ENCODE measurements at places on chromosomes 2 and 18.

DNA sequence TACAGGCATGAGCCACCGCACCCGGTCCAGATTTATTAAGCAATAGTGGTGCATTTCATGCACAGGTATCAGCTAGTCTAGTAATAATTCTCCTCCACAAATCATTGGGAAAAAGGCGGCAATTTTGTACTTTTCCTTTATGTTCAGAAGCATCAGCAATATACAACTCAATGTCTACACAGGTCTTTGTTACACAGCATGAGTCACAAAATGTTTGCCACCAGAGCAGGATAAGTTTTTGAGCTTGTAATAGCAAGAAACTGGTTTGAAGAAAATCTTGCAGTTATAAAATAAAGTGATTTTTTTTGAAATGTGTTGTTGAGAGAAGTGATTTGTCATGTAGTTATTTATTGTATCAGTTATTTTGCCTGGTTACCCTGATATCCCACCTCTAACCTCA lies 4.8 kb upstream of the ITPRIPL1 start:
- DNase-seq: no peak

DNA sequence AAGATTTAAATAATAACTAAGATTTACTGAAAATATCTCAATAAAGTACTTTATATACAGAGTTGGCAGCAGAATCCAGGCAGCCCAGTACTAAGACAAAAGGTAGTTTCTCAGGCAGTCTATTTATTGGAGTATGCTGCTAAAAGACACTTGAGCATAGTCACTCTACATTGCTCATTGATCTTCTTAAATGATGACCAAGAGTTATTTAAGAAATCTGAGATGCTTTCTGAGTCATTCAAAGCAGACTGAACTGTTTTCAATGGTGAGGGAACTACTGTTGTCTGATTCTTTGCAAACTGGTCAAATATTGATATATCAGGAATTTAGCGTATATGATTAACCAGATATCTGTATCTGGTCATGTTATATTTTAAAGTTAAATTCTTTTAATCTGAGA lies 133.6 kb downstream of the PHLPP1 start:
- no peak for DNase-seq

DNA sequence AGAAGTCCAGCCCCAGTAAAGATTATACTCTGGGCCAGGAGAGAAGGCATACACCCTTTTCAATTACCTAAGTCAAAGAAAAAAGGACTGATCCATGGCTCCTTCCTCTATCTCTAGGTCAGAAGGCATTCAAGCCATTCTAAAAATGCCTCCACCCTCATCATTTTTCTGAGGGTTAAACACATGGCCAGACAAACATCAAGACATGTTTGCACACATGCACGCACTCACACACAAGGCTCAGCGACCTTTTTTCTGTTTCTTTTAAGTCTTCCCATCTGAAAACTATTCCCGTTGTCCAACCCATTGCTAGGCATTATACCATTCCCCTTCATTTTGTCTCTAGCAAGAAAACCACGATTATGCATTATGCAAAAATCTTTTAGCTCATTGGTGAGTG lies 126.6 kb downstream of the EN1 start:
- DNase-seq: no peak

DNA sequence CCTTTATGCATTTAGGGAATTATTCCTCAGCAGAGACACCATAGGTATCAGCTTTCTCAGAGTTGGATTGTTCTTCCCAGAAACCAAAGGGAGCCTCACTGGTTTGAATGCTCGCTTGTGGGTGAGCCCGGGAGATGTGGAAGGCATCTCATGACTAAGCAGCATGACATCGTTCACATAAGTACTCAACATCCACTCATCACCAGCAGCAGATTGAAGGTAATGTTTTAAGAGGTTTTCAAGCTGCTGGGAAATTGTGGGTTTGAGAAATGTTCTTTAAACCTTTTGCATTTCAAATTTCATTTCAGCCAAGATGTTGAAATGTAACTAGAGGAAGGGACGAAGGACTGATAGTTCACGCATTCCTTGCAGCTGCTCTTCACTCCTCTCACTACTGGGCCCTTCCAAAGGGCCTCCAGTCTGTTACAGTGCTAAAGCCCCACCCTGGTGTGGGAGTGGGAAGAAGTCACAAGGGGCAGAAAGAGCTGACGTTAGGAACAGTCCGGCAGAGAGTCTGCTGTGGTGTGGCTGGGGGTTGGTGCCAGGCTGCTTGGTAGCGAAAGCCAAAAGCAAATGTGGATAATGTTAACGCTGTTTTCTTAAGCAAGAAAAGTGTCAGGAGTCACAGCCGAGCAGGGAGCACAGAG lies 324.5 kb upstream of the EPHA4 start:
- DNase-seq: no peak

- DNase-seq: no peak
Measured at GRCh38 chr18:57841568-57841967, 38.5 kb upstream of the ATP8B1 start.

DNA sequence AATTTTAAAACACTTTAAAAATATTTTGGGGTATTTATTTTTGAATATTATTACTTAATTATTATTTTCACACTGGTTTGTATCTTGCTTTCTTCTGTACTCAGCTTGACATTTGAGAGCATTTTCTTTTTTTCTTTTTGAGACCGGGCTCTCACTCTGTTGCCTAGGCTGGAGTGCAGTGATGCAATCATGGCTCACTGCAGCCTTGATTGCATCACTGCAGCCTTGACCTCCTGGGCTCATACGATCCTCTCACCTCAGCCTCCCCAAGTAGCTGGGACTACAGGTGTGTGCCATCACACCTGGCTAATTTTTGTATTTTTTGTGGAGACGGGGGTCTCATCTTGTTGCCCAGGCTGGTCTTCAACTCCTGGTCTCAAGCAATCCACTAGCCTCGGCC lies 79.9 kb upstream of the DLX2 start:
- no peak for DNase-seq

DNA sequence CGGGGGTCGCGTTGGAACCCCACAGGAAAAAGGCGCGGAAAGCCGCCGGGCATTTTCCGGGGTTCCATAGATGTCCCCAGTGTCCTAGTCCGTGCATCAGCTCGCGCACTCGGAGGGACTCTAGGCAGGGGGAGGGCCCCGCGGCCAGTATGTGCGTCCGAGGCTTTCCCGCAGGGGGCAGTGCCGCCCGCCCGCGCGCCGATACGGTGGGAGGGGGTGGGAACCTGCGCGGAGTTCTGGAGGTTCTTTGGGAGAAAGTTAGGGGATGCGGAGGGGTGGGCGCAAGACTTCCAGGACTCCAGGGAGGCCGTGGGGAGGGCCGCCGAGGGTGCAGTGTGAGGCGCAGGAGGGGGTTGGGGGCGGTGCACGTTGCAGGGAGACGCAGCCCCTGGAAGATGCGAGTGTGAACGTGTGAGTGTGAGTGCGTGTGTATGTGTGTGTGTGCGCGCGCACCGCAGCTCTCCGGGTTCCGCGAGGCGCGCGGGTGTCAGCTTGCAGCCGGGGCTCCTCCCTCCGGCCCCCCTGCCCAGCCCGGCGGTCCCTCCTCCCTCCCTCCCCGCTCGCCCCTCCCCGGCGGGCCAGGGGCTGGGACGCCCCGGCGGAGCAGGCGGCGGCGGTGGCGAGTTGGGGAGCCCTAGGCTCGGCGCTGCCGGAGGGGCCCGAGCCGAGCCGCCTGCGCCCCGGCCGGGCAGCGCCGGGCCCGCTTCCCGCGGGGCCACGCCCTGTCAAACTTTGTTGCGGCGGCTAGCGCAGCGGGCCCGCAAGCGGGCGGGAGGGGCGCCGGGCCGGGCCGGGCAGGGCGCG lies at the start of gene TCF7L1:
Gene TCF7L1 (plus strand): TSS at position 559 of the 804 bp plus-strand sequence. CDS start 293 bp downstream, outside the sequence.
- DNase-seq: no peak

GRCh38 chr18:519019-519879 lies 18.7 kb upstream of the COLEC12 start:
- DNase-seq: no peak

DNA sequence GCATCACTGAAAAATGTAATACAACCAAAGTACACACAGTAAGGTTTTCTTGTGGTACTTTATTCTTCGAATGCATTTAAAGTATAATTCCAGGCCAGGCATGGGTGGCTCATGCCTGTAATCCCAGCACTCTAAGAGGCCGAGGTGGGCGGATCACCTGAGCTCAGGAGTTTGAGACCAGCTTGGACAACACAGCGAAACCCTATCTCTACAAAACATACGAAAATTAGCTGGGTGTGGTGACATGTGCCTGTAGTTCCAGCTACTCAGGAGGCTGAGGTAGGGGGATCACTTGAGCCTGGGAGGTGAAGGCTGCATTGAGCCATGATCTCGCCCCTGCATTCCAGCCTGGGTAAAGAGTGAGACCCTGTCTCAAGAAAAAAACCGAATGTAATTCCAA lies 3.9 kb upstream of the TTC39C start:
- no peak for DNase-seq

DNA sequence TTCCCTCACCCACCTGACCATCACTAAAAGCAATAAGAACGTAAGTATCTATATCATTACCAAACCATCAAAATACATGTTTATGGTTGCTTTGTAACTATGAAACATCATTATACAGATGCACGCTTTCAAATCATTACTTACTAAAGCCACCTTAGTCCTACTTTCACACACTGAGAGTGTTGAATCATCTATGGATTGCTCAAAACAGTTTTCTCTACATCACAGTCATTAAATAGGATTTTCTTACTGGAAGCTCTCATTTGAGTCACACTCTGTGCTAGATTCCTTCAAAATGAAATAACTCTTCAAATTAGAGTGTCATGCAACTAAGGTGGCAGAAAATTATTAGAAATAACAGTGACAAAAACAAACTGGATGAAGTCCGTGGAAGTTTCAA lies 878.4 kb downstream of the CPS1 start:
- DNase-seq: no peak

DNA sequence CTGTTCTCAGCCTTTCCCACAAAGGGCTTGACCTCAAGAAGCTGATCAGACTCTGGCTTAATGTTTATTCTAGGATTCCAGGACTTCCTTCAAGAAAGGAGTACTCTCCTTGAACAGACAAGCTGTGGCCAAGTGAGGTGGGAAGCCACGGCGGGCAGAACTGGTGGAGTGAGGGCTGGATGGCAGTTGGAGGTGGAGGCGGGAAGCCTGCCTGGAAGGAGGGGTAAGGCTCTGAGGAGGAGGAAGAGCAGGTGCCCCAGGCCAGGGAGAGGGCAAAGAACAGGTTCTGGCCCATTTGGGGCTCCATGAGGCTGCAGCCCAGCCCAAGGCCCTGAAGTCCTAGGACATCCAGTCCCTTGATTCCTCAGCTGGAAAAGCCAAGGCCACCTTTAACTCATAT lies 143.9 kb downstream of the CYP26B1 start:
- DNase-seq: no peak

- no peak for DNase-seq
Measured at GRCh38 chr2:166573391-166573790, 79.3 kb upstream of the SCN7A start.
